Ureter (tissue), 1 donor: ENCODE measurements at places on chromosomes 3 and 15.
A peak's percentile ranks its signal among the peaks of the same experiment; 100 is the strongest.

DNA sequence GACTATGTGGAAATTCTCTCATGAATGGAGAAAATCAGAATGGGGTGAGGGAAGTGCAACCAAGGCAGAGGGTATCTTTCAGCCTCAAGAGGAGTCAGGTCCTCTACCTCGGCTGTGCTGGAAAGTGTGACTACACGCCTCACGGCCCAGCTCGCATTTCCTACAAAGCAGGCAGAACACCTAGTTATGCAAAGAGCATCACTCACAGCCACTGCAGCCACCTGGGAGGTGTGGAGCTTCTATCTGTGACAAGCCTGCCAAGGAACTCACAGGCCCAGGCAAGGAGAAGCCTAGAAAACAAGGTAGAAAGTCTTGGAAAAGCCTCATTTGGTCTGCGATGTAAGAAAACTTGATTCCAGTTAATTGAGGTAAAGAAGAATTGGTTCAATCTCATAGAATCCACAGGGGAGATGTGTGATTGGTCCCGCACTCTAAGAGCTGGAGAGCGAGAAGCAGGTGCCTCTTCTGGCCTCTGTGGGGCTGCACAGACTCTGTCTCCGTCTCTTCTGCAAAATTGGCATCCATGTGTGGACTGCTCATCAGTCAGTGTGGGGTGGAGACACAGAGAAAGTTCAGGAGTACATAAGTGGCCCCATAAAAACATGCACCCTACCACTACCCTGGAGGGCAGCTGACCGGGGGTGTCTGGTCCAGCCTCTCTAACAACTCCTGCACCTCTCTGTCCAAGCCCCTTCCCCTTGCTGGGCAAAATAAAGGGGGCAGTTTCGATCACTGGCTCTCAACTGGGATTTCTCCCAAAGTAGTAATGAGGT is 76.8 kb downstream of the TAMM41 start:
- DNase-seq = no peak

DNA sequence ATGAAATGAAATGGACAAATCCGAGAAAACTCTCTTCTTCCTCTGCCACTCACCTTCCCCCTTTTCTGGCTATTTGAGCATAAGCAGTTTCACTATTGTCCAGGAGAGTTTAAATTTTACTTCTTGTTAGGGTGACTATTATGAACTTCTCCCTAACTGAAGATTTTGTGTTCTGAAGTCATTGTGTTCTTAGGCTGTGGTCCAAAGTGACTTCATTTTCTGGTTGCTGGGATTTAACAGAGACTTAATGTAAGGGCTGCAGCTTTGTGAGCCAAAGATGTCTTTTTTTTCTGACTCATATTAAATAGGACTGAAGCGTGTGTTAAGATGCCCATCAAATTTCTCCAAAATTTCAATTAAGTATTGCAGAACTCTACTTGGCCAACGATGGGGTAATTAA is 46.5 kb upstream of the FSTL1 start:
- DNase-seq = no peak

GRCh38 chr3:130779486-130779885 is 32.9 kb upstream of the PIK3R4 start:
- no peak for DNase-seq

- DNase-seq = no peak
Measured at GRCh38 chr3:194675081-194675640, 3.2 kb upstream of the LSG1 start.

- DNase-seq = no peak
Measured at GRCh38 chr3:85881833-85882393, 923.1 kb downstream of the CADM2 start.

GRCh38 chr15:64315216-64315615 is 40.8 kb downstream of the CSNK1G1 start:
- no peak for DNase-seq

DNA sequence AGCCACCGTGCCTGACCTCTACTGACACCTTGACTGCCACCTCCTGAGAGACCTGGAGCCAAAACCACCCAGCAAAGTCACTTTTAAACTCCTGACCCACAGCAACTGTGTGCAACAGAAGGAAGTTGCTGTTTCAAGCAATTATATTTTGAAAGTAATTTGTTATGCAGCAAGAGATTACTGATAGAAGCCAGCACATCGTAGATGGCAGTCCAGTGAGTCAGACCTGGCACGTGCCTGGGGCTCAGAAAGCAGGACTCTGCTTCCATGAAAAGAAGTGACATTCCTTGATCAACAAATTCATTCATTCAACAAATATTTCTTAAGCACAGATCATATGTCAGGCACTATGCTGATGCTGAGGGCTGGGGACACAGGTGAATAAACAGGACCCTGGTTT is 5.7 kb upstream of the CSPG4 start:
- no peak for DNase-seq

DNA sequence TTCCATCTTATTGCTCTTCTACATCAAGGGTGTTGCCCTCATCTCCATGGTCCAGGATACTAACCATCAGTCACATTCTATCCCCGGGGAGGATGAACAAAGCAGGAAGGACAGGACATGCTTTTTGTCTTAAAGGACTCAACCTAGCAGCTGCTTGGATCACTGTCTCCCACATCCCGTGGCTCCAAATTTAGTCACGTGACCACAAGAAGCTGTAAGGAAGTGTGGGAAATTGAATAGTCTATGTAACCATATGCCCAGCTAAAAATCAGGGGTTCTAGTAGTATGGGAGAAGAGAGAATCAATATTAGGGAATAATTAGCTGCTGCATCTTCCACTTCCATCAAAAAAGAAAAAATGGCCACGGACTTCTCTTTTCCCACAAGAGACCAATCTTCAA is 18.2 kb upstream of the CMSS1 start:
- no peak for DNase-seq

DNA sequence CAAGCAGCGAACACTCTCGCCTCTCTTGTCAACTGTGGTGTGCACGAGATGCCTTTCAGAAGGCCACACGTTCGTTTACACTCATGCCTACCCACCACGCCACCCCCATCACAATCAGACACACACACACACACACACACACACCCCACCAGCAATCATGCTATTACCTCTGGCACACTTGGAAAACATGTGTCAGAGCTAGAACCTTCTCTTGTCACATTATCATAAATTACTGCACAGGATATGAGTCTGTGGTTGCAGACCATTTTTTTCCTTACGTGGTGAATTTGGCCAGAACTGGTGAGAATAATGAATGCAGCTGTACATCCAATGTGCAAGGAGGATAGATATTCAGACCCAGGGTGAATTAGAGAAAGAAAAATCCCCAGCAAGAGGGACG is 52.4 kb downstream of the TRIM69 start:
- no peak for DNase-seq

DNA sequence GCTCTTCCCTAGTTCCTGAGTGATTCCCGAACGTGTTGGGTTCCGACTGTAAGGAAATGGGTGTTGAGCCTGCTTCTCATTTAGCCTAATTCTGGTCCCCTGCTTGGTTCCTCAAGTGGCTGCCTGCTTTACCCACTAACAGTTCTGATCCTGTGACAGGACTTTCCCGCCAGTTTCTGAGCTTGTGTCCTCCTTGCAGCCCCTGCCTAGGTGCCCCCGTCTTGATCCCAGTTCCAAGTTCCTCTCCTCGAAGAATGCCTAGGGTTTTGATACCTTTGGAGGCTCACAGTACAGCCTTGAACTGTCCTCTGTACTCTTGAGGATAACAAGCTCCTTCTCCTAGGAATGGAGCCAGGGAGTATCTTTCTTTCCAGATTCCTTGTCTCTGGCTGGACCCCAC is 12.0 kb upstream of the RASGRF1 start:
- DNase-seq = peak; percentile 17

DNA sequence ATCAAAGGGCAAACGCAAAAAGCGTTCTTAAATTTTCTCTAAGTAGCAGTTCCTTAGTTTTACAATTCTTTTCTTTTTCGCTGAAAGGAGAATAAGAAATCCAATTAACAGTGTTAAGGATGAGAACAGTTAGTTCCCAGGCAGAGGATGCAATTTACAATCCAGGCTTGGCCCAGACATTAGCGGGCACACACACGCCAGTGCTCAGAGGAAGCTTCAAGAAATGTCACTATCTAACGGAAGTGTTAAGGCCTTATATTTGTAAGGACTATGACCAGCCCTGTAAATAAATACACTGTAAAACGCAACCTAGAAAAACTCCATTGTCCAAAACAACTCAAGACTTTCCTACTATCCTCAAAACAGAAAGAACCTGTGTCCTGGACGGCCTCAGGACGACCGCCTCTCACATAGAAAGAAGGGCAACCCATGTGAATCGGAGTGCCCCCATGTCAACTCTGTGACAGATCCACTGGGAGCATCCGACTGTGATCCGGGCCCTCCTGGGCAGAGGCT is 1.3 kb downstream of the ACAP2 start:
- DNase-seq = peak; percentile 49

- no peak for DNase-seq
Measured at GRCh38 chr3:198076722-198077308, 116.8 kb downstream of the LMLN start.

DNA sequence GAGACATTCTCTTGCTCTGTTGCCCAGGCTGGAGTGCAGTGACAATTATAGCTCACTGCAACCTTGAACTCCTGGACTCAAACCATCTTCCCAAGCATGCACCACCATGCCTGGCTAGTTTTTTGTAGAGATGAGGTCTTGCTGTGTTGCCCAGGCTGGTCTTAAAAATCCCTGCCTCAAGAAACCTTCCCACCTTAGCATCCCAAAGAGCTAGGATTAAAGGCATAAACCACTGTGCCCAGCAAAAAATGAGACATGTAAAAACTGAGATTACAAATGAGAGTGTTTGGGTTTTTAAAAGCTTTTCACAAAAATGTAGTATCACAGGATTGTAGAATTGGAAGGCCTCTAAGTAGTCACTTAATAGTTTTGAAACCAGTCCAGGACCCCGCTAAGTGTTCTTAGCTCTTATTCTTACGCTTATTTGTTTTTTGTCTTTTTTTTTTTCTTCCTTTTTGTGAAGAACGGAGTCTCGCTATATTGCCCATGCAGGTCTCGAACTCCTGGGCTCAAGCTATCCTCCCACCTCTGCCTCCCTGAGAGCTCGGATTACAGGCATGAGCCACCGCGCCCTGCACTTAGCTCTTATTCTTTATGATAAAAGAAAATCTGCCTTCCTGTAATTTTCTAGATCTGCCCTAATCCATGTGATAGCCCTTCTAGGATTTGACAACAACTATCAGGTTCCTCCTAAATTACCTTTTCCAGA is 31.5 kb downstream of the KLHL18 start:
- no peak for DNase-seq

- DNase-seq = no peak
Measured at GRCh38 chr3:138135146-138135832, 3.1 kb upstream of the A4GNT start.

DNA sequence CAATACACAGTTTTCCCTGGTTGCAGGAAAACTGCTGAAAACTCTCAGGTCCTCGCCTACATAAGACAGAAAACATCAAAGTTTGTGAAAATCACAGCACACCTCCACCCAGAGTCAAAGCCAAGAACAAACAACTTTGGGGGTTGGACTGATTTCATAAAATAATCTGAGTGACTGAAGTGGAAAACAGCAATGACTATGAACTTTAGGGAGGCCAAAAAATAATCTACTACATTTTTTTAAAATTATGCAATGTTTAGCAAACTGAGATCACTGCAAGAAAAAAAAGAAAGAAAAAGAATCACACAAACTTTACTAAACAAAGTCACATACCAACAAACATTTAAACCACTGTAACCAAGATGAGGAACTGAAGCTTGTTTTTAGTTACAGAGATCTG is 15.9 kb upstream of the FOXP1 start:
- no peak for DNase-seq

GRCh38 chr15:90598679-90599078 is 69.0 kb downstream of the CRTC3 start:
- no peak for DNase-seq

DNA sequence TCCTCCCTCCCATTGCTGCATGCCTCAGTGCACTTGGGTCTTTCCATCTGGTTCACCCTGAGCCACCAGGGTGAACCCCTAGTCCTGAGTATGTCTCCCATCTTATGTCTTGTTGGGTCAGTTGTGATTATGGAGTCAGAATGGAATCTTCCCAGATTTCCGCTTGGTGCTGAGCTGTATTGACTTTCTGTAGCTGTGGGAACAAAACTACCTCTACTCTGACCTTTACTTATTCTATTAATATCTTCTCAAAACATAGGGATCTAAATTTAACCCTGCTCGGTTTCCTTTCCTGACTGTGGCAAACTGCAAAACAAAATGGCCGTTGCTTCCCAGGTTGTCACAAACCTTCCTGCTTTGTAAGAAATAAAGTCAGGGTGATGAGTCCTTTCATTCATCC is 295.8 kb upstream of the LYSMD4 start:
- DNase-seq = no peak

- no peak for DNase-seq
Measured at GRCh38 chr3:181344331-181344730, 354.8 kb upstream of the DNAJC19 start.

DNA sequence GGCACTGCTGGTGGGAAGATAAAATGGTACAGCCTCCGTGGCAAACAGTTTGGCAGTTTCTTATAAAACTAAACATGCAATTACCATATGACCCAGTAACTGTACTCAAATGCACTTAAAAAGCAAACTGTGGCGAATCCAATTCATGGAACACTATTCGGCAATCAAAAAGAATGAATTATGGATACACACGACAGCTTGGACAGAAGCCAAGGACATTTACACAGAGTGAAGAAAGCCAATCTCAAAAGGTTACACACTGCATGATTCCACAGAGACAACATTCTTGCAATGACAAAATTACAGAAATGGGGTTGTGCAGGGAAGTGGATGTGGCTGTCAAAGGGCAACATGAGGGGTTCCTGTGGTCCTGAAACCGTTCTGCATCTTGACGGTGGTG is 122.1 kb upstream of the IQSEC1 start:
- no peak for DNase-seq

GRCh38 chr3:38604246-38604645 is 45.2 kb downstream of the SCN5A start:
- DNase-seq = no peak

DNA sequence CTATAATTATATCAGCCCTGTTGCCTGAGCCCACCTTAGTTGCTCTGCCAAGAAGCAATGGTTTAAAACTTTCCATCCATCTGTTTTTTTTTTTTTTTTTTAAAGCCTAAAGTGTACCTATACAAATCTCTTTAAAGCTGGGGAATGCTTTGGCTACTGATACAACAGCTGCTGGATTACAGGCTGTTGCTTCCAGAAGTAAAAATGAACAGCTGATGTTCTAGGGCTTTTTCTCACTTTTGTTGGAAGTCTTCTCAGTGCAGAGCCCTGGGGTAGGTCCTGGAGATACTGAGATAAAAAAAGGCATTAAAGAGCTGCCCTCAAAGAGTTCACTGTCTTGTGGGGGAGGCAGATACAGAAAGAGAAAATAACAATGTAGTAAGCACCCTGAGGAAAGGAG is 218.1 kb downstream of the NLGN1 start:
- DNase-seq = no peak

GRCh38 chr3:183626877-183627594 is 8.4 kb upstream of the KLHL24 start:
- no peak for DNase-seq

DNA sequence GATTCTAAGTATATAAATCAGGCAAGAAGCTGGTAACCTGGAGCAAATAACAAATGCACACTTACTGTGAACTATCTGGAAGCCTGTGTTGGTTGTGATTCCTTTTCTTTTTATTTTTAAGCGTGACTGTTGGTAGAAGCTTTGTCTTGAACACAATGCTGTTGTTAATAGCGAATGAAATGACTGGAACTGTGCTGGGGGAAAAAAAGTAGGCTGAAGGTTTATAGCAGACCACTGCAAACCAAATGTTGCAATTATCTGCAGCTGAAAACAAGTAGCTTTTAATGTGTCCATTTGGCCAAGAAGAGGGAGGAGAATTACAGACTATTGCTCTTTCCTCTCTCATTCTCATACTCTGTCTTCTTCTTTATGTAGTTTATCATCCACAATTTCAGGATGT is 184.5 kb upstream of the DNAJC19 start:
- DNase-seq = no peak

- no peak for DNase-seq
Measured at GRCh38 chr3:14377838-14378169, 24.6 kb upstream of the SLC6A6 start.
